ENCODE measurements at places on chromosomes 2 and 18.

- DNase-seq = no peak
Observed at GRCh38 chr2:31888550-31888949, 122.3 kb downstream of the MEMO1 start.

DNA sequence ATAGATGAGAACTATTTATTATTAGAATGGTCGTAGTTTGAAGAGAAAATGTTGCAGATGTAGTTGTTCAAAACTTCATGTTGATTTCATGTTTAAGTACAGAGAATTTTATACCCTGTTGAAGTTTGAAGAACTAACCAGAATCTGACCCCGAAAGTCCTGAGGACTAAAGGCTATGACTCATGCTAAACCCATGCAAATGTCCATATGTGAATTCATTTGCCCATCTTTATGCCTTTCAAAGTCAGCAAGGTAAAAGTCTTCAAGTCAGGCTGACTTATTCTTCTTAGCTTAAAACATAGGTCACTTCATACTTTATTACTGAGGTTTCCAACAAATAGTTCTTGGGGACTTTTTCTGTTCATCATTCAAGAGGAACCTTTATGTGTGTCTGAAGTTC is 185.5 kb downstream of the CCDC85A start:
- no peak for DNase-seq

DNA sequence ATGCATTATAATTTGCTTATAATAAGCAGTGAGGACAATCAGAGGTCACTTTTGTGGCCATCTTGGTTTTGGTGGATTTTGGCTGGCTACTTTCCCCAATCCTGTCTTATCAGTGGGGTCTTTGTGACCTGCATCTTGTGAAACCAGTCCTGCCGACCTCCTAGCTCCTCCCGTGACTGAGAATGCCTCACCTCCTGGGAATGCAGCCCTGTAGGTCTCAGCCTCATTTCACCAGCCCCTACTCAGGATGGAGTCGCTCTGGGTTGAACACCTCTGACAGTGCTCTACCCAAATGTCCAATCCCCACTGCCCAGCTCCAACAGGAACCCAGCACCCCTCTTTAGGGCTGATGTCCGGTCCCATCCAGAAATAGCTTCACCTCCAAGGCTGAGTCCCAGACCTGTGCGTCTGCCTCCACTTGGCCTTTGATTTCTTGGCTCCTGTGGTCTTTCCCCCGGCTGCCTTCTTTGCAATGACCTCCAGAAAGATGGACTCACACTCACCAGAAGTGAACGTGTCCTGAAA is 31.3 kb upstream of the PXDN start:
- DNase-seq = no peak

DNA sequence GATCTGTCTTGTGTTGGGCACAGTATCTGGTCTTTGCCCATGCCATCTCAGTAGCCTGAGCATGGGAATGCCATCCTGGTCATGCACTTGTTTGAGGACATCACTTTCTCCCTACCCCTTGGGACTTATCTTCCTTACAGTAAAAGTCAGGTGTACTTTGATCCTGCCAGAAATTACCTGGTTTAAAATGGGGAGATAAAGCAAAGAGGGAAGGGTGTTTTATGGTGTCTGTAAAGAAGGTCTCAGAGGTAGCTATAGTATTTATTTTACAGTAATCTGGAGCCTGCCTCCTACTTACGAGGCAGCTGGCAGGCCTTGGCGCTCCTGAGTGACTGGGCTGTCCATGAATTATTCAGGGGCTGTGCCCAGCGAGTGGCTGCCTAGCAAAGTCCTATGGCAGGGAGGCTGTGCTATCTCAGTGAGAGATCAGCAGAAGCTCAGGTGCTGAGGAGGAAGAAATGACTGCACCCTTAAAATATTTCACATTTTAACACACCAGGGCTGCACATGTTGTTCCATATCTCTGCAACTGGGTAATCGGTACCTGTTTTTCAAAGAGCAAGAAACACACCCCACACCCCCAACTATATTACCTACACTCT is 93.9 kb downstream of the SPTBN1 start:
- DNase-seq = no peak

GRCh38 chr2:9937968-9938367 is 13.5 kb upstream of the GRHL1 start:
- no peak for DNase-seq

- no peak for DNase-seq
Observed at GRCh38 chr2:144211826-144212225, 308.1 kb downstream of the ZEB2 start.

GRCh38 chr2:128556633-128557032 is 238.0 kb upstream of the HS6ST1 start:
- no peak for DNase-seq

GRCh38 chr2:191321861-191322662 is 76.9 kb downstream of the MYO1B start:
- no peak for DNase-seq

GRCh38 chr18:12702221-12703095 is at the start of the genes CEP76 and PSMG2:
CEP76 (minus strand) TSS chr18:12702723; CDS start chr18:12702548, 175 bp downstream.
PSMG2 (plus strand) TSS chr18:12703042; CDS start chr18:12703108, 66 bp downstream.
- peak; percentile 94 for DNase-seq

DNA sequence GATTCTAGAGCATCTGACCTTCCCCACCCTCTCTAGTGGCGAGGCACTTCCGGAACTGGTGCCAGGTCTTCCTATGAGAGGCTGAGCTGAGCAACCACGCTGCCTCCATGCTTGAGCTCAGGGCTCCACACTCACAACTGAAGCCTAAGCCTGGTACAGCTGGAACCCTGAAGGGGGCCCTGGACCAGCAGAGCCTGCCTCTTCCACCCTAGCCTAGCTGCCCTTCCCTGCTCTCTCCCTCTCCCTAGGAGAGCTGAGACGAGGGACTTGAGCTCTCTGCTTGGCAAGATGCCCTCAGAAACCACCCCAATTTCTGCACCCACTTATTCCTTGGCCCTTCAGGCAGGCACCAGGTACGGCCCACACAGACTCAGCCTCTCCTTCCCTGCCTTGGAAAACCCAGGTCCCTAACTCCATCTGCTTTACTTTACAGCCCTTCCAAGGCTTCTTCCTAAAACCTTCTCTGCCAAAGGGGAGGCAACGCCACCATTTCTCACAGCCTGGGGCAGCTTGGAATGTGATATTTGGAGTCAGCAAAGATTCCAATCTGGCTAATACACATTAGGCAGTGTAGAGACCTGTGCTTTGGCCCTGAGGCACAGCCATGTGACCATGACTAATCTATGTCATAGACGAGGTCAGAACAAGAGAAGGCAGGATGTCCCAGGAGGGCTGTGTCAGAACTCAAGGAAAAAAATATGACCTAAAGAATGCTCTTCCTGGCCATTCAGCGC is 18.8 kb downstream of the COX7A2L start:
- no peak for DNase-seq

DNA sequence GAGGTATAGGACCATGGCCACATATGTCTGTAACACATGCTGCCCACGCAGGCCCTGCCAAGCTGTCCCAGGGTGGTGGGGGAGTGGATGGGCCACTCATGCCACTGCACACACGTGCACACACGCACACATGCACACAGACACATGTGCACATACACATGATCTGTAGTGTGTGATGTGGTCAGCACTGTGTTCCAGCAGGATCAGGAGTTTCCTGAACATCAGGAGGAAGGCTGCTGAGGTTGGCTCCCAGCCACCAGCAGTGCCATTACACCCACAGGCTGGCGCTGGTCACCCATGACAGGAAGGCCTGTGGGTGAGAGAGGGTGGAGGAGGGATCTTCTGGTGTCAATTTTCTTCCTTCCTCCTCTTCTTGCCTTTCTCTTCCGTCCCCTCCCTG is 44.7 kb downstream of the POMC start:
- DNase-seq = no peak
